Cardiac septum (tissue), 1 donor: ENCODE measurements at places on chromosomes 1 and 21. TPM values are rescaled to one million over a fixed set of nuclear protein-coding genes. Genes with fewer than 3 reads are reported as not detected.

- no peak for DNase-seq
These were observed 352 bp downstream of the MEX3A start for GRCh38 chr1:156081917-156082308.

DNA sequence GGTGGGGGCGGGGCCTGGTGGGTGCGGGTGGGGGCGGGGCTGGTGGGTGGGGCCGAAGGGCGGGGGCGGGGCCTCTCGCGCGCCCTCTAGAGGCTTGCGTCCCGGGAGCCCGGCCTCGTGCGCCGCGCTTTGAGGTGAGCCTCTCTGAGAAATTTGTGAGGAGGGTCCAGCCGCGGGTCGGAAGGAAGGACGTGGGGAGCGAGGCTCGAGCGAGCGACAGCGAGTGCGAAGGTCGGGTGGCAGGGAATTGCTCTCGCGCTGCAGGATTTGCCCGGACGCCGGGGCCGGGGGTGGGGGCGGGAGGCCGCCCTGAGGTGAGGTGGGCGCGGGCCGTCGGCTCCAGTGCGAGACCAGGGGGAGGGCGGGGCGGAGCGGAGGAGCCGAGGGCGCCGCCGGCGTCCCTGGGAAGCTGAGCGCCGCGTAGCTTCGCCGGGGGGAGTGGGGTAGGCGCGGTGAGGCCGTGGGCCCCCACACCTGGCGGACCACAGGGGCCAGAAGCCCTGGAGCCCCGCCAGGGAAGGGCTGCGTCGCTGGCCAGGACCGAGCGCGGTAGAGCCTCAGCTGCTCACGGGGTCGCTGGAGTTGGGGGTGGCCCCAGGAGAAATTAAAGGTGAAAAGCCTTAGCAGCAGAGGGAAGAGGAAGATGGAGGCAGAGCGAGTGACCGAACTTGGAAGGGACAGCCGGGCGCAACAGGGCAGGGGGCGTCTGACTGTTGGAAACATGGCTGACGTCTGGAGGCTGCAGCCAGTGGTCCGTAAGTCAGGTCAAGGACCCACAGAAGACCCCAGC is 754 bp upstream of the LSS start:
- DNase-seq = no peak

Gene FCGR2B
- 5.6 TPM for total RNA-seq

Gene ST3GAL3
- 30.1 TPM for total RNA-seq
